Caco-2 (cell line): ENCODE measurements at places on chromosomes 5 and 9.

DNA sequence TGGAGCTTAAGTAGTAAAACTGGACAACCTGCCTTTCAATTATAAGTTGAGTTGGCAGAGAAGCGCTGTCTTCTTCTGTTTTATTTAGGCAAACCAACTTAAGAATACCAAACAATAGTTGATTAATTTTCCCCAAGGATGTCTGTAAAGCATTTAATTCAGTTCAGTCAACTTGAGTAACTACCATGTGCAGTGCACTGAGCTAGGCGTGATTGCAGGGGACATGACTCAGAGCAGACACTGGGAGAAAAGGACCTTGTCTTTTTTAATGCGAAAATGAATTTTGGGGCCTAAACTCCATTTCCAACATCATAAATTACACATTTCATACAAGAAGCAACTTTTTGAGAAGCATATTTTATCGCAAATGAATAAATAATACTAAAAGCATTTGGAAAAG, 66.3 kb downstream of the FBXL7 start:
- DNase-seq = no peak

- no peak for DNase-seq
These were observed 29.9 kb downstream of the TLR4 start for GRCh38 chr9:117734082-117734481.

DNA sequence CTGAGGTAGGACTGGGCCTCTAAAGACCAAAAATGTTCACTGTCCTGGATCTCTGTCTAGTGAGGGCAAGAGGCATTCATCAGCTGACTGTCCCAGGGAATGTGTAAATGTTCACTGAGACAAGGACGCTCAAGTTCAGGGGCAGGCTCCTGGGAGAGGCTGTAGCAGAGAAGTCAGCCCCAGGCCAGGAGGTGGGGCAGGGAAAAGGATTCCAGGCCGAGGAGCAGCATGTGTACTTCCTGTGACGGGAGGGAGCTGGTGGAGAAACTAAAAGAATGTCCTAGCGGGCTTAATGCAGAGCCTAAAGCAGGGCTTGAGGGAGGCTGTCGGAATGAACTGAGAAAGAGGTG, 205.8 kb downstream of the GABBR2 start:
- DNase-seq = no peak

DNA sequence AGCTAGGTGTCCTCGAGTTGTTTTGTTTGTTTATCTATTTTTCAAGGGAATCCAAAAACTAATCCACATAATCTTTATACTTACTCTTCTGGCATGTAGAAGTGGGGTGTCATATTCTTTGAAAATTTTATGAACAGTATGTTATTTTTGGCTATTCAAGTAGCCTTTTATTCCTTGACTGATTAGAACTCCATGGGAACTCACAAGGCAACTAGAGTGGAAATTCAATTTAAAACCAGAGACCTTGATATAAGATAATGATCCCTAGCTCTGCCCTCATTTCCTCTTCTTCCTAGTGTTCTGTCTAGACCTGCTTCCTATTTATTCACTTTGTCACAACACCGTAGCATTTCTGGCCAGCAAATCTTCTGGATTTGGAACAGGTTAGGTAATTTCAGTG, 1123.7 kb upstream of the C9orf72 start:
- no peak for DNase-seq

DNA sequence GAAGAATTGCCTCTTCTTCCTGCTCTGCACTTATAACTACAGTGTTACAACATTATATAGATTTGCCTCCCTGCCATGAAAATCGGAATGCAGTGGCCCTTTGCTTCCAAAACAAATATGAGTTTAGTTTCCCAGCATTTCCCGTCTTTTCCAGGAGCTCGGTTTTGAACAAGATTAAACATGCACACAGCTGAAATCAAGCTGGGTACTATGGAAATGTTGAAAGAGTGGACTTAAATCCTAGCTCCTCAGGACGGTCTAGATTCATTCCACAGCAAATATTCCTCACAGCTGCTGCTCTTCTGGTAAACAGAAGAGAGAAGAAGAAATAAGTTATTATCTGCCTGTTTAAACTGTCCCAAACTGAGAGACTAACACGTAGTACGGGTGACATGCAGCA, 161.4 kb downstream of the PIK3R1 start:
- no peak for DNase-seq

- no peak for DNase-seq
These were observed 35.5 kb upstream of the FTMT start for GRCh38 chr5:121816164-121816563.

DNA sequence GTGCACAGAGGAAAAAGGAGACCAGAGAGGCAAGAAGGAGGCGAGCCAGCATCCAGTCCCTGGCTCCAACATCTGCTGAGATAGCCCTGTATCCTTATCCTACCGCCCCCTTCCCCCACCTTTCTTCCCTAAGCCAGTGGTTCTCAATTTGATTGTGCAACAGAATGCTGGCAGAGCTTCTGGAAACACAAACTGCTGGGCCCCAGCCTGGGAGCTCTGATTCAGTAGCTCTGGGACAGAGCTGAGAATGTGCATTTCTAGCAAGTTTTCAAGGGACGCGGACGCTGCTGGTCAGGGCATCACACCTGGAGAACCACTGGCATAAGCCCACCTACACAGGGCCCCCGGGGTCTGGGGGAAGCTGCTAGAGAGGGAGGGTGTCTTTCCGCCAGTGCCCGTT, 21.1 kb downstream of the AK8 start:
- no peak for DNase-seq

- DNase-seq = no peak
These were observed 132.3 kb upstream of the ZNF608 start for GRCh38 chr5:124878583-124879342.

DNA sequence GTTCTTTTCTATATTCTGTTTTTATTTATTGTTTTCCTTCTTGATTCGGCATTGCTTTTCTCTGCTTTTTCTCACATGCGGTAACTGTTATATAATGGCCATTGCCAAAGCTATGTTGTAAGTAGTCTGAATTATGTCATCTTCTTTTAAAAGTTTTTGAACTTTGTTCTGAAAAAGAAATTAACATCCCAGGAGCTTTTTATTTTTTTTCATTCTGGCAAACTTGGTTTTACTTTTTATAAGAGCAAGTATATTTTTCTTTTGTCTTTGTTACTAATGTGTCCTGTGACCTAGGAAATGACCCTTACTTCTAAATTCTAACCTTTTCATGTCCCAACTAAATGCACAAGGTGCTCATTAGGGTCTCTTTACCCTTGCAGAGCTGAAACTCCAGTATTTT, 26.7 kb upstream of the IZUMO3 start:
- DNase-seq = no peak

- peak; percentile 77 for DNase-seq
These were observed 452.1 kb upstream of the PTPRD start for GRCh38 chr9:11064909-11065308.

- no peak for DNase-seq
These were observed 36.1 kb upstream of the DENND1A start for GRCh38 chr9:123965801-123966686.

DNA sequence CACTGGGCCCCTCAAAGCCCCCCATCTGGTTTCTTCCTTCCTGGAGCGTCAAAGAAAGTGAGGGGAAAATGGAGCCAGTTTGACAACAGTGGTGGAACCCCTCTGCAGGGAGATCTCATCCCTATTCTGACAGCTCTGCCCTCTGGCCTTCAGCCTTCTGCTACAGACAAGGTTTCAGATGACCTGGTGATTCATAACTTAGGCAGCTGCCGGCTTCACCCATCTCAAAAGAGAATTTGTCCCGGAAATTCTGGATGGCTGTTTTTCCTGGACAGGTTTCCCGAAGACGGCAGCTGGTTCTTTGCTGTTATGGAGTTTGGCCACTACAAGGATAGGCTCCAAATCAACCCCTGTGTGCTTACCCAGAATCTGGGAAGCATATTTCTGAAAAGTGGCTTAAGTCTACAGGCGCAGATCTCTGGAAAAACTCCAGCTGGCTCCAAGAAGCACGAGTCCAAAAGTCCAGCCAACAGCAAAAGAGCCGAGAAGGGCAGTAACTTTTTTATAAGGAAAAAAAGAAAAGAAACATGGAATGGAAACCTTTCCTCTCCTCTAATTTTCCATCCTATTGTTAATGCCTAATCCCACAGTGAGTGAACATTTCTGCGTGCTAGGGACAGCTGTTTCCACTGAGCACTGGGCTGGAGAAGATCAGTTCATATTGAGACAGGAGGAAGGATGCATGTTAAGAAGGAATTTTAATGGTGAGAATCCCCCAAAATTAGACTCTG, 54.5 kb downstream of the ZNF366 start:
- DNase-seq = peak; percentile 30

- DNase-seq = peak; percentile 45
These were observed 114.8 kb downstream of the HSD17B3 start for GRCh38 chr9:96187151-96187555.

GRCh38 chr5:56670916-56671315, 144.4 kb upstream of the MAP3K1 start:
- no peak for DNase-seq

GRCh38 chr9:99239341-99240060, 17.4 kb downstream of the SEC61B start:
- DNase-seq = no peak

GRCh38 chr9:88691811-88692210, 156.8 kb downstream of the NXNL2 start:
- DNase-seq = no peak

- no peak for DNase-seq
These were observed 55.5 kb downstream of the CEP120 start for GRCh38 chr5:123367739-123368138.

GRCh38 chr9:8207596-8207995, 408.0 kb upstream of the DMAC1 start:
- no peak for DNase-seq

DNA sequence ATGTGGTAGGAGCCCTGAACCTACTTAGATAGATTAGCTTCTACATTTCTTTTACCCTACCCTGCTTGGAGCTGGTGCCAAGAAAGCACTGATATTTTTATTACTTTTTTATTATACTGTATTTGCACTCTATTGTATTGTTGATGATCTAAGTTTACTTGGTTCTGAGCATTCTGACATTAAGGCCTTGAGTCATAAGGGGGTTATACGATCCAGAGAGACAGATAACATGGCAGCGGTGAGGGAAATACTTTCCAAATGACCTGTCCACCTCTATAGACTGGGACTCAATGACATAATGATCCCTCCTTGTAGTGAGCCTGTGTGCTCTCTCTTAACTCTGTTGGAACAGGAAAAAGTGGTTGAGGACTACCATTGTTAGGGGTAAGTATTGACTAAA, 176.3 kb downstream of the MAN2A1 start:
- no peak for DNase-seq

DNA sequence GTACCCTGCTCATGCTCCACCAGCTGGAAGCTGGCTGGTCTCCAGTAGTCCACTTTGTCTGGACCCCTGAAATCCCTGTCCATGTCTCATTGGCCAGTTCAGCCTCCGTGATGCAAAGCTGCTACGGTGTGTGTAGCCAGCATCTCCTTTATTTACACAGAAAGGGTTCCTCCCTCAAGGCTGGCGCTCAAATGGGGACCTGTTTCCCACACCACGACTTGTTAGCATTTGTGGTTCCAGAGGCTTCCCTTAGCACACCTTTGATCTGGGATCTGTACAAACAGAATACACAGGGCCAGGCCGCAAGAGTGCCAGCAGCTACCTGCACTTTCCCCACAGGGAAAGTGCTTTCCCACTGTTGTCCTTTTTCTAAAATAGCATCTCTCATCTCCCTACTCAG, 5.7 kb upstream of the SMU1 start:
- no peak for DNase-seq

DNA sequence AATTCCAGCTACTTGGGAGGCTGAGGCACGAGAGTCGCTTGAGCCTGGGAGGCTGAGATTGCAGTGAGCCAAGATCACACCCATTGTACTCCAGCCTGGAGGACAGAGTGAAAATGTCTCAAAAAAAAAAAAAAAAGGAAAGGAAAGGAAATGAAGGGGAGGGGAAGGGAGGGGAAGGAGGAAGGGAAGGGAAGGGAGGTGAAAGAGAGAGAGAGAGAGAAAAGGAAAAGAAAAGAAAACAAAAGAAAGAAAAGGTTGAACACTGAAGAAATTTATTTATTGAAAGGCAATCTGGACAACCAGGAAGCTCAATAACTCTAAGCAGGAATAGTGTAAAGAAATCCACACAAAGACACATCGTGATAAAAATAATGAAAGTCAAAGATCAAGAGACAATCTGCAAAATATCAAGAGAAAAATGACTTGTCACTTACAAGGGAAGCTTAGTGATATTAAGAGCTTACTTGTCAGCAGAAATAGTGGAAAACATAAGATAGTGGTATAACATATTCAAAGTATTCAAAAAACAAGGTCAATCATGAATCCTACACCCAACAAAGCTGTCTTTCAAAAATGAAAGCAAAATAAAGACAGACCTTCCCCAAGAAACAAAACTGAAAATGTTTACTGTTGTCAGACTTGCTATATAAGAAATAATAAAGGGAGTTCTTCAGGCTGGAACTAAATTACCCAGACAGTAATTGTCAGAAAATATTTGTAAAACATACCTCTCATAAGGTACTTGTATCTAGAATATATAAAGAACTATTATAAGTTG, 10.9 kb upstream of the RIMOC1 start:
- no peak for DNase-seq

DNA sequence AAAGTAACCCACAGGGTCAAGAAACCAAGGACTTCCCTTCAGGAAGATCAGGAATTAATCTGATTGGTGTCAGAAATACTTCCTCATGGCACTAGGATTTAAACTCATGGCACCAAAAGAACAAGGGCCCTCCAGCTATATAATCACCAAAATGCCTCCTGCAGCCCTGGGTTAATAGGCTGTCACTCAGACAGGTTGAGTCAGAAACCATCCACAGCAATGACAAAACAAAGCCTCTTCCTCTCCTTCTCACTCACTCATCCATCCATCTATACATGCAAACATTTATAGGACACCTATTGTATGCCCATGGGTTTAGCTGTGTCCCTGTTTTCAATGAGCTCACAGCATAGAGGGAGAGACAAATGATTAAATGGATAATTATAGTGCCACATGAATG, 62.5 kb upstream of the SPOCK1 start:
- no peak for DNase-seq

GRCh38 chr9:75169623-75170022, 81.3 kb downstream of the OSTF1 start:
- no peak for DNase-seq

DNA sequence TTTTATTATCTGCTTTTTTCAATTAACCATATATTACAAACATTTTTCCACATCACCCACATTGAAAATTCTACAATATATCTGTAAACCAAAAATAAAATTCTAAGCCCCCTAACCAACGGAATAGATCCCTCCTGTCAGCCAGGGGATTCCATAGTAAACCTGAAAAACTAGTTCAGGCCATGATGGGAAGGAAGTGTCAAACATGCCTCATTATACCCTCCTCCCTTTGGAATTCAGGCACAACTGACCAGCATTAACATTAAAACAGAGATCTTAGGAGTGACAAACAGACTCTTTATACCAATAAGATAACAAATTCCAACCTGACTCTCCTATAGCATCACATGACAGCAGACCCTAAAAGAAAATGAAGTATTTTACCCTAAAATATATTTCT, 113.7 kb upstream of the DMRT1 start:
- no peak for DNase-seq

GRCh38 chr5:148255456-148255855, 13.1 kb upstream of the SPINK13 start:
- no peak for DNase-seq

DNA sequence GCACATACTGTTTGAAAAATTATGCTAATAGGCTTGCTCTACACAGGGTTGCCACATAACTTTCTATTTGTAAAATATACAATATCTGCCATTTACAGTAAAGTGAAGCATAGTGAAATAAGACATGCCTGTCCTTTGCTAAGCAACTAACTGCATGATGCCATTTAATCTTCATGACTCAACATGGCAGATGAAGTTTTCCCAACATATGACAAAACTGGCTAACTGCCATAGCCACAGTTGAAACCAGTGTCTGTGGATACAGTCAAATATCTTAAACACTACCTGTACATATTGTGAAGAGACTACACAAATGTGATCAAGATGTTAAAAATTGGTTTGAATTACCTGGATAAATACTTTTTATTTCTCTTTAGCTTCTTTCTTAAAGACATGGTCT, 3.1 kb upstream of the DMAC1 start:
- no peak for DNase-seq
